CD8-positive, alpha-beta T cell (primary cell): ENCODE measurements at places on chromosomes 1 and 21.

DNA sequence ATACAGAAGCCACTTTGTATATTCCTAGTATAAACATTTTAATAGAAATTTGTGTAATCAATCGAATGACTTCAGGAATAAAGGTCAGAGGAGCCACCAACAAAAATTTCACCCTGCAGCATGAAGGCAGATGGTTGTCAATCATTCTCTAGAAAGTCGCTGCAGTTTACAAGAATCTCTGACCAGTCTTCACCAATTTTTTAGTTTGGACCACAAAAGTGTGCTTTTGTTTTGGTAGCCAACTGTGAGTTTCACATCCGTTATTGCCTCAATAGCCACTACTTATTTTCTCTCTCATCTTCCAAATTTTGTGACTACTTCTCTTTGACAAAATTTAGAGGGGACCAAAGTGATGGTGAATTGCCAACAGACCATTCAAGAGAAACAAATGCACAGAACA lies 1155.6 kb downstream of the AMY1C start:
- DNase-seq = no peak

GRCh38 chr21:37562920-37563640 lies 196.5 kb downstream of the DYRK1A start:
- DNase-seq = no peak

- no peak for DNase-seq
Observed at GRCh38 chr1:2927393-2928360, 93.6 kb upstream of the ACTRT2 start.

- no peak for DNase-seq
Observed at GRCh38 chr1:109803901-109804331, 40.2 kb upstream of the EPS8L3 start.

- DNase-seq = no peak
Observed at GRCh38 chr21:18759751-18760161, 356.2 kb upstream of the TMPRSS15 start.

DNA sequence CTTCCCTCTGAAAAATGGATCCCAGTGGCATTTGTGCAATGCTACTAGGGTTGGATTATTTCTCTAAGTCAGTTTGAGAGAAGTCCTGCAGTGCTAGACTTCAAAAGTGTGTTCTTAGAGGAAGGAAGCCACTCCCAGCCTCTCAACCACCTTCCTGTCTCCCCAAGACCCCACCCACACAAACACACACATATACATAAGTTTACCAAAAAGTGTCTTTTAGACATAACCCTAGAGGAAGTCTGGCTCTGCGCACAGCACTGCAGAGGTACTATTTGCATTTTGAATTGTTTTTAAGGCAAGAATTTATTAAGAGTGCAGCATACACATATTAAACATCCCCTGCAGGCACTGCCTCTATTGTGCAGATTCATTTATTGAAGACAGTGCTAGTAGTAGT lies 127.3 kb downstream of the HHIPL2 start:
- DNase-seq = peak; percentile 39

DNA sequence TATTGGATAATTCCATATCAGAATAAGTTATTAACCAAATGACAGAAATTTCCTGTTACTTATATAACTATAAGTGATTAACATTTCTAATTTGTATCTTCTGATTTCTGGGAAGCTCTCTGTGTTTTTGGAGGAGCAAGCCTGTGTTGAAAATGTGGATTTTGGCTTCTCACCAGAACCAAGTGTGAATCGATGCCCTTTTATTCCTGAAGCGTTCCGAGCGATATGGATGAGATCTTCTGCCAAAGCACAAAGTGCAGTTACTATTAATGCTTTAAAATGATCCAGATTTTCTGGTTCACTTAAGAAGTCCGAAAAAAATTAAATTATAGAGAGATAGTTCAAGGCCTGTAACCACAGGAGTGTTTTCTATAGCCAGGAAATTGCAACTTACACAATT lies 22.8 kb downstream of the ALG14 start:
- no peak for DNase-seq

DNA sequence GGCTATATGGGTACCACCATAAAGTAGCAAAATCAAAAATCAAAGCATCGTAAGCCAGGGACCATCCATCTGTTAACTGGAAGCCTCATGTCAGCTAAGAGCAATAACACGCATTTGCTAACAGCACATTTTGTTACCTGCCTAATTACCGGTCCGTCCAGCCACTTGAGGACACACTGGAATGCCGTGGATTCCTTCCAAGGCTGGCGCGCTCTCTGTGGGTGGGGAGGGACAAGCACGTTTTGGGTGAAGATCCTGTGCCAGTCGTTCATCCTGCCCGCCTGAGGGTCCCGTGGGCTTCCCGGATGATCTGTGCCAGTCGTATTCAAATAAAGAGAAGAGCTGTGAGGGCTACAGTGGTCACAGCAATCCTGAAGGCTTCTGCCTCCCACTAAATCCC lies 6.2 kb downstream of the NPHP4 start:
- DNase-seq = no peak

DNA sequence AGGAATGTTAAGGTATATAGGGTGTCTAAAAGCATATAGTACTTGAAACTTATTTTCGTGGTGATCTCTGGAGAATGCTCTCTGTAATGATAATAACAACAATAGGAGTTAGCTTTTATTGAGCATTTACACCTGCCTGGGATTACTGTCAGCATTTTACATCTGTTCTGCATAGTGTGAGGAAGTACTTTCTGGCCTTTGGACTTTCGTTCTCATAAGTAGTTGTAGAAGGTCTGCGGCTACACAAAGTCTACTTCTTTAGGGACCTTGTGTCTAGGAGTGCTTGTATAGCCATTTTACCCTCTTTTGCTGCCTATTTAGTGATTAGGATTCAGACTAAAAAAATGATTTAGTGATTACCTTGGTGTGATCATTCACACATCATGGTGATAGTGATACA lies 103.6 kb upstream of the GPR52 start:
- no peak for DNase-seq

- no peak for DNase-seq
Observed at GRCh38 chr21:36915696-36916245, 50.7 kb downstream of the HLCS start.

GRCh38 chr1:26239936-26240335 lies 5.9 kb downstream of the CEP85 start:
- no peak for DNase-seq

DNA sequence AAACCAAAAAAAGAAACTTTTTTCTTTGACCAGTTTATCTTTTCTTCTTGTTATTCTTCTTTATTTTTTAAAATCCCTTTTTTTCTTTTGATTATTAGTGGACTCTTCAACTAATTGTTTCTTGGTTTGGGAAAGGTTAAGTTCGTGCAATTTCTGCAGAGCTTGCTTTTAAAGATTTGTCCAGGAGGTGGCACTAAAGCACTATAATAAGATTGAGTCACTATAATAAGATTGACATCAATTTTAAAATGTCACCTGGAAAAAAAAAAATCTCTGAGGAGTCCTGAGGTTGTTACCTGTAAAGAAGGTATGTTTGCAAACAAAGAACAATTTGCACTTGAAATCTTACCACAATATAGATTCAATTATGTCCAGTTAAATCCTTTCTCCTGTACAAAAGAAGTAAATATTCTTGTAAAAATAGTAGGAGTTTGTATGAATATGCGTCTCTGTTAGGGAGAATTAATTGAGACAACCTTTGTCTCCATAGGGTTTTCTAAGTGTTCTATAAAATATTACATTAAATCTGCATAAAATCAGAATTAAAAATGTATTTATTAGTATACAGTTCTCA lies 166.7 kb downstream of the ADGRL4 start:
- no peak for DNase-seq

GRCh38 chr1:207842506-207842905 lies 68.4 kb downstream of the CD34 start:
- no peak for DNase-seq

DNA sequence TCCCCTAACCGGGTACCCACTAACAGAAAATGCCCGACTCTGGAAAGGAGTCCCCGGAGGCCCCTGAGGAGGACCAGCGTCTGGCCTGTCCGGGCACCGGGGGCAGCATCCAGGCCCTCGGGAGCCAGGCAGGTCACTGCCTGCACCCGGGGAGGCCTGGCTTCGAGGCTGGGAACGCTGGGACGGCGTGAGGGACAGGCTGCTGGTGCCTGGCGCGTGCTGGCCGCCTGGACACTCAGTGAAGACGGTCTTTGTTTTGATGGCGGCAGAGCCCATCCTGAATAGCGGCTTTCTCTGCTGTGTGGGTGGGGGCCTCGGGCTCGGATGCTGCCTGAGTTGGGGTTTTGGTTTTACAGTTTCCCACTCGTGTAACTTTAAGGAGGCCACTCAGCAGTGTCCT lies 37.6 kb downstream of the PRKCZ start:
- DNase-seq = no peak

GRCh38 chr1:156657741-156658319 lies 15.9 kb downstream of the BCAN start:
- no peak for DNase-seq

GRCh38 chr21:38834725-38835124 lies 29.0 kb downstream of the ETS2 start:
- DNase-seq = no peak

DNA sequence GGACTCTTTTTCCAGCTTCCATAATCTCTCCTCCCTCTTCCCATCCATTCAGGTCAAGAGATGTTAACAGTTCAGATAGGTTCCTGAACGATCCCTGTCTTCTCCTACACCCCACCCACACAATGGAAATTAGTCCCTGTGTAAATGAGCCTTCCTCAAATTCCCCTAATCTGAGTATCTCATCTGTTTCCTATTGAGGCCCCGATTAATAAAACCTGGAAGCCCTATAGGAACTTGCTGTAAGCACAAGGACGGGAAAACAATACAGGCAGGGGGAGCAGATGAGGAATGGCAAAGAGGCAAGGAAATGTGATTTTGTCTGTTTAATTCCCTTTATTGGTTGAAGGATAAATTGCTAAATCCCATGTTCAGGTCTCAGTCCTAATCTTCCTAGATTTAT lies 7.1 kb upstream of the GPX7 start:
- DNase-seq = no peak
